ENCODE measurements at places on chromosomes 5 and 9.

- peak; percentile 99 for DNase-seq
Measured at GRCh38 chr5:150377964-150378694, 20.6 kb downstream of the TCOF1 start.

DNA sequence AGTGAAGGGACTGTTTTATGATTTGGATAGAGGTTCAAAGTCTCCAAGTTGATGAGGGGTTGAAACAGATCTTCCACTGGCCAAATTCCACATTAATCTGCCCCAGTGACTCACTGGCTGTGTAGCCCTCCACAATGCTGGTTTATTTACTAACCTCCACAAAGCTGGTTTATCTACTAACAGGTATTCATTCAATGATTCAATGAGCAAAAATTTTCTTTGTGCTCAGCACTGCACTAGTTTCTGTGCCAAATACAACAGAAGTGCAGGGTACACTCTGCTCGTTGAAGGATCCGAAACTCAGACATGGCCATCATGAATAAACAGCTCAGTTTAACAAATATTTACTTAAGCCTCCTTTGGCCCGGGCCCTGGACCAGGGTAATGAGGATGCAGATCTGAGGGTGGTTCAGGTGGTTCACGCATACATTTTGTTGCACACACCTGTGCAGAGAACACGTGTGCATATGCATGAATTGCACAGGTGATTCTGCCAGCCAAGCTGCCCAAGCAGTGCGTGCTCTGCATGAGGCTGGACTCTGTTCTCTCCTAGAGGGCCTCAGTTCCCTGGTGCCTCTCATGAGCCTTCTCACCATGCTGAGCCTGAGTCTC is 71.0 kb downstream of the SH3PXD2B start:
- peak; percentile 58 for DNase-seq

DNA sequence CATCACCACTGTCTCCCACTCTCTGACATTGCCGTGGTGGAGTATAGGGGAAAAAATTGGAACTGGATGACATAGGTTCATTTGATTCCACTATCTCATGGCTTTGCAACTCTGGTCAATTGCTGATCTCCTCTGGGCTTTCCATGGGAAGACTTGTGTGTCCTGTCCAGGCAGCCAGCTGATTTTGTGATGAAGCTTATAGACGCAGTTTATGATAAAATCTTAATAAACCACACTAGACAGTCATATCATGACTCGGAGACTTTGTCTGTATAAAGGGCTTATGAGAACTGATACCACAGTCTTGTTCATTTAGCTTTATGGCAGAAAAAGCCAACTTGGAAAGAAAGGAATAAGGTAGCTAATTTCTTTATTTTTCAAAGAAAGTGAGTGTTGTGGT is 296.5 kb downstream of the MAST4 start:
- no peak for DNase-seq

DNA sequence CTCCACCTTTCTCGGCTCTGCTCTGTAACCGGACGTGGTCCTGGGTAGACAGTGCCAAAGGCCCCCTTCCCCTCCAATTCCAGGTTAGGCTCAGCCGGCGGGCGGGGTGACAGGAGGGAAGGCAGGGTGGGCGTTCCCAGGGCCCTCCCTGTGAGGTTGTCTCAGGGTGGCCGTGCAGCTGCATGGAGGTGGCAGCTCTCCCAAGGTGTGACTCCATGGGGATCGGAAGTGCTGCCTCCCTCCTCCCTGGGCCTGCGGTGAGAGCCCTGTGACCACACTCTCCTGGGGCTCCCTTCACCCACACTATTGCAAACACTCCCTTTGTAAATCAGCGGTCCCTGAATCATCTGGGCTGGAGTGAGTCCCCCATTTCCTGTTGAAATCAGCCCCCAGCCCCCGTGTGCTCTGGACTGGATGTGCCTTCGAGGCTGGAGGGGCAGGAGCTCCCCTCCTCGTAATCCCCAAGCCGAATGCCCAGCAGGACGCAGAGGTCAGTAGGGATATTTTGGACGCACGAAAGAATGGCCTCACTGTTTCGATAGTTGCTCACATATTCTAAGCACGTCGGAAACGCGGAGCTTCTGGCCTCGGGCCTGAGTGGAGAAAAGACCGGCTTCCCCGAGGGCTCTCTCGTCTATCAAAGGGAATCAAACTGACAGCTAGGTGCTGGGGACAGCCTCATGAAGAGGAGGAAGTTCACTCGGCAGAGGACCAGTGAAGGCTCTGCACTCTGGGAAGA is 107.6 kb upstream of the COL5A1 start:
- DNase-seq, result no peak

DNA sequence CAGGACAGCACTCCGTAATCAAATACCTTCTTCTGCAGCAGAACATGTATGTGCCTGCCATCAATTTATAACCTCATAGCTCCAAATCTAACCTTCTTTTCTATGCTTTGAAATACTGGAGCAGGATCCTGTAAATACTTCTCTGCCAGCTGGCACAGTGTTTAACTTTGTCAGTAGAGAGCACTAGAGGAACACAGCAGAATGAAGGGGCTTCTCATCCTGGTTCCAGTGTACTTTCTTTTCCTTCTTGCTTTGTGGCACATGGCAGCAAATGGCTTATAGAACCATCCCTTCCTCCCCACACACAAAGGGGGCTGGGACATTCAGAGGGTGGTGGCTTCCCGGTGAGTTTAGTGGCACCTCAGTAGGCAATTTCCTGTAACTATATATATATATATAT is 3.8 kb upstream of the FBXW11 start:
- DNase-seq, result peak; percentile 39

DNA sequence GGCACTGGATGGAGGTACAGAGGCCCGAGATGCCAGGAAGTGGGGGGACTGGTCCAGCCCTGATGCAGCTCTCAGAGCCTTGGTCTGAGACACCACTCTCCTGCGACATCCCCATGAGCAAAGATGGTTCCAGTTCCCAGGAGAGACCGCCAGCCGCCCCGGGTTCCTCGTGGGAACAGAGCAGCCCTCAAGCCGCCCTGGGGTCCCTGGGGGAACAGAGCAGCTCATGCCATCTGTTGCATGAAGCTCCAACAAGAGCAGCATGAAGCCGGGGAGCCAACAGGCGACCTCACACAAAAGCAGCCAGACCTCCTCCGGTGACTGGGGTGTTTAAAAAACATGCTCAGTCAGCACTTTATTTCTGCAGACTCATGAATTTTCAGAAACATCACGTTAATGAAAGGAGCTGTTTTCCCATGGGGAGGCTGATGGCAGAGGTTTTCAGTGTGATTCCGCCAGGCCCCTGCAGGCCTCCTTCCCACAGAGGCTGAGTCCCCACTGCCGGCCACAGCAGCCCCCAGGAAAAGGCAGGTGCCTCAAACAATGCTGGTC is 6.2 kb downstream of the SLC6A18 start:
- no peak for DNase-seq

DNA sequence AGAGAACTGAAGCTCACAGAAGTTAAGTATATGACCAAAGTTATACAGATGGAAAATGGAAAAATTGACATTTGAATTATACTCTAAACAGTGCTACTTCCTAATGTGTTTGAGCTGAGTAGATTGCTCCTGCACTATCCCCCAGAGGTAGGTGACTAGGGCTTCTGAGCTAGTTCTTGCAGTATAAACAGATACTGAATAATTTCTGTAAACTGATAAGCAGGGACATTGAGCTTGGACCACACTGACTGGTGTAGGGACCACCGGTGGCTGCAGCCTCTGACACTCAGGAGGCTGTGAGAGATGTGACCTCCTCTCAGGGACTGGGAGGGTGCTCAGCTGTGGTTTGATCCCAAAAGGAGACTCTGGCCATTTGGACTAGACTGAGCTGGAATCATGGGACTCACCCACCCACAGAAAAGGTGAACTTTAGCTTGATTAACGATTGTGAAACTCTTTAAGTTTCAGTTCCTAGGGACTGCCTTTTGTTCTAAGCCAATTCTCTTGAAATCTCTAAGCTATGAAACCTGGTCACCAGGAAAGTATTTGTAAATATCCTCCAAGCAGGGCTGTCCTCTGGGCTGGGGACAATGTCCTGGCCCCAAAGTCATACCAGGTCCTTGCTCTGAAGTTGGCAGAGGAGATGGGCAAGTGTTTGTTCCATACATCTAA is 291.5 kb downstream of the SEC61B start:
- no peak for DNase-seq

GRCh38 chr9:91917436-91917835 is 32.6 kb downstream of the ROR2 start:
- no peak for DNase-seq

DNA sequence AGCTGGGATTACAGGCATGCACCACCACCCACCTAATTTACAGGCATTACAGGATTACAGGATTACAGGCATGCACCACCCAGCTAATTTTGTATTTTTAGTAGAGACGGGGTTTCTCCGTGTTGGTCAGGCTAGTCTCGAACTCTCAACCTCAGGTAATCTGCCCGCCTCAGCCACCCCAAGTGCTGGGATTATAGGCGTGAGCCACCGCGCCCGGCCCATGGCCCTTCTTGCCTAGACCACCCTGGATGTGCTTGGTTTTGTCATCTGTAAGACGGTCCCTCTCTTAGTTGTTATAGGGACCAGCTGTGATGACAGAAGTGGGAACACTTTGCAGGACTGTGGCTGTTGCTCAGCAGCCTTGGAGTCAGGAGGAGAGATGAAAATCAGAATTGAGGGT is 3.5 kb upstream of the PHYKPL start:
- DNase-seq, result no peak

DNA sequence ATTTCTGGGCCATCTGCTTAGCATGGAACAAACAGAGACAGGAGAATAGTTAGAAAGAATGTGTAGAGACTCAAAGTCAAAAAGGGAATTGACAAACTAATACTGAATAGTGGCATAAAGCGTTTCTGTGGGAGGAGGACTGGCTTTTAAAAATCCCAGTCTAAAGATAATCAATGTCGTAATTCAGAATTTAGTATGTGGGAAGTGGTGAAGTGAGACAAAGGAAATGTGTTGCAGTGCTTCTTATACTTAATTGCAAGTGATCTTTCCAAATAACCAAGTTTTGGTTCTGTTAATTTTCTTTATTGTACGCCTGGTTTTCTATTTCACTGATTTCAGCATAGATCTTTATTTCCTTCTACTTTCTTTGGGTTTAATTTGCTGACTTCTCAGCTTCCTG is 133.2 kb downstream of the ENTREP1 start:
- no peak for DNase-seq

DNA sequence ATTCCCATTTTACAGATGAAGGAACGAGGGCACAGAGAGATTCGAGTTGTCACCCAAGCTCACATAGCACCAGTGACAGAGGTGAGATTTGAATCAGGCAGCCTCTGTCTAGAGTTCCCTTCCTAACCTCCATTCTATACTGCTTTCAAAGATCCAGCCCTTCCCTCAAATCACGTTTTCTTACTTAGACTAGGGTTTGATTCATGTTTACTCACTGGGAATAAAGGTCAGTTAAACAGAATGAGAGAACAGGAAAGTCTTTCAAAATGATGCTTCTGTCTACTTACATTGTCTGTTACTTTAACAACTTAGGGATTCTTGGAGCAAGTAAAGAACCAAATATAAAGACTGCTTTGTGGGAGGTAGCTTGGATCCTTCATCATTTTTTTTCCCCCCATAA is 40.0 kb downstream of the ZFAND5 start:
- DNase-seq, result no peak

- DNase-seq, result no peak
Measured at GRCh38 chr5:125560476-125561225, 814.2 kb upstream of the ZNF608 start.

GRCh38 chr9:108133680-108134079 is 644.1 kb upstream of the KLF4 start:
- DNase-seq, result no peak

DNA sequence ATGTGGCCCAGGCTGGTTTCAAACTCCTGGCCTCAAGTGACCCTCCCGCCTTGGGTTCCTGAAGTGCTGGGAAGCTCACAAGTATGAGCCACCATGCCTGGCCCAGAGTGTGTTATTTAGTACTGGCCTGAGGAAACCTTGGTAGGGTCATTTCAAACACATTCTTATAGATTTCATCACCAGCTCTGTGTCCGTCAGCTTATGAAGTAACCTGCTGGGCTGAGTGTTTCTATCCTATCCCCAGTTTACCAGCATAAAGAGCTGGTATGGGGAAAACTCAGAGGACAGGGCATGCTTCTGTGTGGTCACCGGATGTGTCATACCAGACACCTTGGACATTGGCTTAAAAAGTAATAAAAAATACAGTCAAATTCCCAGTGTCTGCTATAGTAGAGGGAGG is 45.3 kb downstream of the PTPN3 start:
- DNase-seq, result peak; percentile 77

- no peak for DNase-seq
Measured at GRCh38 chr9:33082538-33083326, 6.3 kb upstream of the SMU1 start.

GRCh38 chr5:176810687-176811501 is 535 bp downstream of the UNC5A start:
- peak; percentile 21 for DNase-seq

- DNase-seq, result no peak
Measured at GRCh38 chr9:36129139-36129538, 7.4 kb upstream of the GLIPR2 start.

DNA sequence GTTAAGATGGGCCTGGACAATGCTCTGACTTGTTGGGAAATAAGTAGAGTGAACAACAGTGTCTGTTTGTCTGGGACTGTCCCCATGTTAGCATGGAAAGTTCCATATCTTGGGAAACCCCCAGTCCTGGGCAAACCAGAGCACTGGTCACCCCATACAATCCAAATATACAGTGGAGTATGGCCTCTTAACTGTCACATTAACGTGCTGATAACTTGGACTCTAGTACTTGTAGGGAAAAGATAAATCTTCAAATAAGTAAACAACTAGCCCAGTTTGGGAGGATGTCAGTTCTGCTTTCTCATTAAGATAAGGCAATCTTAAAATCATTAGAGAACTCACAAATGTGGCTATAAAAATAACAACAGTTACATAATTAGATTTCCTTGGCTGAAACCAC is 47.6 kb upstream of the JAK2 start:
- no peak for DNase-seq

- DNase-seq, result peak; percentile 39
Measured at GRCh38 chr5:179699616-179700237, 960 bp downstream of the CANX start.

DNA sequence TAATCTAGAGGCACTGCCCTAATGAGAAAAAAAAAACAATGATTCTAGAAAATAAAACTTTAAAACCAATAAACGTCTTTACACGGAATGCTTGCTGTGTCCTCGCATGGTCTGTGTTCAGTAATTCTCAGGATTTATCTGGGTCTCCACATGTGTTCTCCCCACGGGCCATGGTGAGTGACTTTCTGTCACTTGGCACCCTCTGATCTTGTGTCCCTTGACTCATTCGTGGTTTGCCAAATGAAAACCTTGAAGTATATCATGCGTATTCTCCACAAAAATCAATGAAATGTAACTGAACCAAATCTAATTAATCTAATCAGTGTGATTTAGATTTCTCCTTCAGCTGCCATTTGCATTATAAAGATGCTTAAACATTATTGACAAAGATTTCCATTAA is 48.0 kb downstream of the UBE2QL1 start:
- DNase-seq, result no peak

GRCh38 chr5:132273631-132274030 is 16.1 kb downstream of the PDLIM4 start:
- no peak for DNase-seq

DNA sequence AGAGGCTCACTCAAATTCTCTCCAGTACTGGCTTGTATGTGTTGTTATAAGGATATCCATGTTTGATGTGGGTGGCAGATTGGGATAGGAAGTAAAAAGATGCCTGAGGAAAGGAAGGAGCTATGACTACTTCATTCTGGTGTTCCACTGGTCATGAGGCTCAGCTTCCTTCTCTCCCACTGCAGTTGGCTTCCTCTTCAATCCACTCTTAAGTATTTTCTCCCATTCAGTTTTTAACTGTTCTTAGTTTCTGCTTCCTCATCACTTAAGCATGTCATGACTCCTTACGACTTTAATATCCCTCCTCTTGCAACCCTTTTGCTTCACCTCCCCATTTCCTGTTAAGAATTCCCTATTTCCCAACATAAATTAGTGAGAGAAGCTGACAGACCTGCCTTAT is 81.1 kb downstream of the PJA2 start:
- DNase-seq, result peak; percentile 73

Measured in EH (cell line).